ENCODE measurements at places on chromosomes 3 and 15.

- DNase-seq: no peak
Observed at GRCh38 chr3:53534216-53534615, 39.8 kb downstream of the CACNA1D start.

DNA sequence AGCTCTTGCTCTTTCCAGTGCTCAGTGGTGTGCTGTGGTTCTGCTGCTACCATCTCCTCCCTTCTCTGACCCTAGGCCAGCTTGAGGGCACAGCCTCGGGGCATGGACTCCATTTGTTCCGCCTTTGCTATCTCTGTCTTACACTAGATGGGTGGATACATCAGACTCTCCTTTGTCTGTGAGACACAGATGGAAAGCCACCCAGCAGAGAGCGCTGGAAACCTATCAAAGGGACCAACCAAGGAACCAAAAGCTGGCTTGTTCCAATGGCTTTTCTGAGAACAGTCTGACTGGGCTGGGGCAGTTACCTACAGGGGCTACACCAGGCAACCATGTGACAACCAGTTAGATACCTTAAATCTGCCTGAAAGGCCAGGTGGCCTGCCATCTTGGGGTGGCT is 63.8 kb downstream of the NPTN start:
- DNase-seq: no peak

DNA sequence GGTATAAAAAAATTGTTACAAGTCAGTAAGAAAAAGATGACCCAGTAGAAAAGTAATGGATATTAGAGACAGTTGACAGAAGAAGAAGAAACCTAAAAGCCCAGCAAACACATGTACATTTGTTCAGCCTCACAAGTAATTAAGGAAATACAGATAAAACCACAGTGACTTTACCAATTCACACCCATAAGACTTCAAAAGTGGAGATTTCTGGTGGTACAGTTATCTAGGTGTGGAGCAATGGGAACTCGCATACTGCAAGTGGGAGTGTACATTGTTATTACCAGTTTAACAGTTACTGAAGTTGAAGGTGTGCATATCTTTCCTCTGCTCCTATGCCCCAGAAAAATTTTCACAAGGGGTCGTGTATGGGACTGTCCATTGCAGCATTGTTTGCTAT is 18.1 kb upstream of the MAPKBP1 start:
- DNase-seq: no peak

- no peak for DNase-seq
Observed at GRCh38 chr3:76111808-76112207, 326.5 kb upstream of the ZNF717 start.

GRCh38 chr3:153370680-153371079 is 208.7 kb downstream of the RAP2B start:
- no peak for DNase-seq

GRCh38 chr3:172903642-172904320 is 153.3 kb downstream of the ECT2 start:
- no peak for DNase-seq

GRCh38 chr3:72482589-72483321 is 365.5 kb downstream of the SHQ1 start:
- DNase-seq: peak; percentile 81

GRCh38 chr3:142274908-142275307 is 49.5 kb upstream of the GK5 start:
- DNase-seq: no peak
